ENCODE measurements at places on chromosomes 1 and 21.

- no peak for DNase-seq
Measured at GRCh38 chr1:183926983-183927382, 110.5 kb downstream of the COLGALT2 start.

DNA sequence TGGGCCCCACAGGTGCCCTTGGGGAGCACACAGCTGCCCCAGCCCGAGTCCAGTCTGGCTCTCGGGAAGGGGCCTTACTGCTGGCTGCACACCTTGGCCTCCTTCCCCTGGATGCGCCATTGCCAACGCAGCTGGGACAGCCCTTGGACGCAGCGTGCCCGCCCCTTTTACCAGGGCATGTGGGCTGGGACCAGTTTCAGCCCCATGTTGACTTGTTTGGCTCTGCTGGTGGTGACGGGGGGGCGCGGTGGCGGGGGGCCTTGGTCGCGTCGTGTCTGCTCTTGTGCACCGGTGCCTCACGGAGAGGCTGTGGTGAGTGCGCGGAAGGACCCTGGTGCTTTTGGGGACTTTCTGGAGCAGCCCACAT, 19.6 kb downstream of the SKI start:
- no peak for DNase-seq

- DNase-seq: no peak
Measured at GRCh38 chr1:11229203-11229602, 33.1 kb downstream of the MTOR start.

GRCh38 chr1:42946120-42946898, 12.4 kb downstream of the SLC2A1 start:
- no peak for DNase-seq

- peak; percentile 13 for DNase-seq
Measured at GRCh38 chr1:206117151-206117948, at the start of gene AVPR1B. TSS of gene AVPR1B (minus strand) at chr1:206117388. CDS start at chr1:206116890, 498 bp downstream.

- no peak for DNase-seq
Measured at GRCh38 chr1:48841966-48842365, 65.3 kb upstream of the BEND5 start.

GRCh38 chr1:207309745-207310273, 11.7 kb upstream of the CD55 start:
- DNase-seq: no peak

GRCh38 chr1:60949154-60949825, 133.1 kb upstream of the NFIA start:
- DNase-seq: no peak

- no peak for DNase-seq
Measured at GRCh38 chr1:111602302-111602701, 17.3 kb upstream of the RAP1A start.

DNA sequence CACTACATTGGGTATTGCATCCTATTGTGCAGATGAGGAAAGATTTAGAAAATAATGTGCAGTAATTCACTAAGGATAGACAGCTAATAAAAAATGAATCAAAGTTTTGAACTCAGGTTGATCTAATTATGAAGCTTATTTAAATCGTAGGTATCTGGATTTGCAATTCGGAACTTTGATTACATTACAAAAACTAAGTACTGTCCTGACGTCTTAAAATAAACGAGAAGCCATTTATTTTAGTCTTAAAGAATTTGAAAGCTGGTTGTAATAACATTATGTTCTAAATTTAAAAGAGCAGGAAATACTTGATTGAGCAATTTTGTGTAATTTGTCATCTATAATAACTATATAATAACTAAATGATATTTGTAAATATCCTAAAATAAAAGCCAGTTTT, 235.9 kb downstream of the TPR start:
- DNase-seq: no peak

- no peak for DNase-seq
Measured at GRCh38 chr1:54866801-54867716, 19.9 kb downstream of the DHCR24 start.

GRCh38 chr1:26096471-26096870, 15.2 kb upstream of the PDIK1L start:
- DNase-seq: no peak

DNA sequence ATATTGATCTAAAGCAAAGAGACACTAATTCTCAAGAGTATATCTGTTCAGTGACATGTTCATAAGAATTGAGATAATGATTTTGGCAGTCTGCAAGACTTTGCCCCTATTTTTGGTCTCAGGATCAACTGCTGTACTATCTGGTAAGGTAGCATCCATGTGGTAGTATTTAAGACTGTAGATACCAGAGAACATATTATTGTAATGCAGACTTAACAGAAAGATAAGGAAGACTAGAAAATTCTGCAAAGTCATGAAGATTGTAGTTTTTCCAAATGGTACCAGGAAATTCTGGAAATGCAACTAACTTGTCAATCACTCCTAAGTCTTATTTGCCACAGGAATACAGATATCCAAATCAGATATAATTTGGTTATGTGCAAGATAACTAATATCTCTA, 35.1 kb downstream of the RNF2 start:
- no peak for DNase-seq

- DNase-seq: no peak
Measured at GRCh38 chr1:175197531-175197930, 5.0 kb upstream of the KIAA0040 start.

DNA sequence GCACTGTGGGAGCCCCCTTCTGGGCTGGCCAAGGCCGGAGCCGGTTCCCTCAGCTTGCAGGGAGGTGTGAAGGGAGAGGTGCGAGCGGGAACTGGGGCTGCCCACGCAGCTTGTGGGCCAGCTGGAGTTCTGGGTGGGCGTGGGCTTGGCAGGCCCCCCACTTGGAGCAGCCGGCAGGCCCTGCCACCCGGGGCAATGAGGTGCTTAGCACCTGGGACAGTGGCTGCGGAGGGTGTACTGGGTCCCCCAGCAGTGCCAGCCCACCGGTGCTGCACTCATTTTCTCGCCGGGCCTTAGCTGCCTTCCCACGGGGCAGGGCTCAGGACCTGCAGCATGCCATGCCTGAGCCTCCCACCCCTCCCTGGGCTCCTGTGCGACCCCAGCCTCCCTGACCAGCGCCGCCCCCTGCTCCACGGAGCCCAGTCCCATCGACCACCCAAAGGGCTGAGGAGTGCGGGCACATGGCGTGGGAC, 11.6 kb downstream of the SCYL3 start:
- DNase-seq: no peak

DNA sequence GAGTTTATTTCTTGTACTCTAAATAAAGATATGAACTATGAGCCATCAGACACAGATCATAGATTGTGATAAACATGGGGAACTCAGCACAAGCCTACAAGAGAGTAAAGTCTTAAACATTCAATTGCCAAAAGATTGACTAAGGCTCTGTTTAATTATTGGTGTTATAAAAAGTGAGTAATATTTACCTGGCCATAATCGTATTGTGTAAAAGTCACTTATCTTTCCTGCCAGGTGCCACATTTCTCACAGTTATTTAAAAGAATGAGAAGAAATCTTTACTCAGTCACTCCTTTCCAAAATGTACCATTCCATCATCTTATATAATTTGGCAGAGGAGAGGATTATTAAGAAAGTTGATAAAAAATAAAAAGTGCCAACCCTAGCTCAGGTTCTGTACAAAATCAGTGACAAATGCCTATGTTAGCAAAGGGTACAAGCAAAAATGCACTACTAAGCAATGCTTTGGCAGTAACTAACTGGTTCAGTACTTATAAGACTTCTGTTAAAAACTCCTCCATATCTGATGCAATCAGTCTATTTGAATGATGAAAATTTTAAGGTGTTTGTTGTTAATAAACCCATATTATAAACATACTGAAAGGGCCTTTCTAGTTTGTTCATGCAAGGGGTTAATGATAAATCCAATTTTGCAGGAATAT, 5.8 kb upstream of the NR5A2 start:
- no peak for DNase-seq

- no peak for DNase-seq
Measured at GRCh38 chr1:71083271-71083670, 2.4 kb upstream of the ZRANB2 start.

- DNase-seq: no peak
Measured at GRCh38 chr1:18340158-18340764, 140.5 kb upstream of the KLHDC7A start.

- DNase-seq: no peak
Measured at GRCh38 chr1:166378805-166379204, 212.0 kb upstream of the FAM78B start.

GRCh38 chr1:38222891-38223290, 176.3 kb upstream of the POU3F1 start:
- no peak for DNase-seq

- no peak for DNase-seq
Measured at GRCh38 chr1:92502247-92502646, 15.5 kb upstream of the GFI1 start.

- no peak for DNase-seq
Measured at GRCh38 chr1:161008869-161009510, 12.0 kb downstream of the F11R start.

GRCh38 chr1:41653574-41653973, 169.1 kb upstream of the EDN2 start:
- no peak for DNase-seq

DNA sequence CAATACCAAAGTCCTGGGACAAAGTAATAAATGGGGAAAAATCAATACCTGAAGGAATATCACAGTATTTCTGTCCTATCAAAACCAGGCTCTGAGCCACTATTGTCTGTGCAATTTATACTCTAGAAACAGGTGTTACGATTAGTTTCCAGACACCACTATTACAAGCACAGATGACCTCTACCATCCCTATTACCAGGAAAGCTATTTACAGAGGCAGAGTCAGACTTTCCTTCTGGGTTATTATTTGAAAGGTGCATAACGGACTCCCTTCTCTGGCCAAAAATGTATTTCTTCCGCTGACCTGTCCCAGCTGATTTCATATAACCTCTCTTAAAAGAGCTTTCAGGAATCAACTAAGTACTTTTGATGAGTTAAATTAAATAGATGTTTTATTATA, 154.6 kb upstream of the LRRC7 start:
- DNase-seq: no peak

DNA sequence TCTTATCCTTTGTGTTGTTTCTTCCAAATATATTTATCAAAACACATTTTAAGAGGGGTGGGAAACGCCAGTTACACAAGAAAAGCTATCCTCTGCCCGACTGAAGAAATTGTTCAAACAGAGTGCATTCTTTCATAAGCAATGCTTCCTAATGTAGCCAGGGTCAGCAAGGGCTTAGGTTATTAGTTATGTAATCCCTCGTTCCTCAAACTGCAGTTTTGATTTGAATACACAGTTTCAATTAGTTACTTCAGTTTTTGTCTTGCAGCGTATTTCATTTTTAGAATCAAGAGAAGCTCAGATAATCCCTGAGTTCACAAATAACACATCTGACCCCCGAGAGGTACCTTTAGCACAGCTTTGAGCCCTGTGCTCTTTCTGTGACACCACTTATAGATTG, 141.7 kb upstream of the NRIP1 start:
- no peak for DNase-seq

GRCh38 chr1:206766251-206766856, 4.2 kb upstream of the IL19 start:
- DNase-seq: no peak

DNA sequence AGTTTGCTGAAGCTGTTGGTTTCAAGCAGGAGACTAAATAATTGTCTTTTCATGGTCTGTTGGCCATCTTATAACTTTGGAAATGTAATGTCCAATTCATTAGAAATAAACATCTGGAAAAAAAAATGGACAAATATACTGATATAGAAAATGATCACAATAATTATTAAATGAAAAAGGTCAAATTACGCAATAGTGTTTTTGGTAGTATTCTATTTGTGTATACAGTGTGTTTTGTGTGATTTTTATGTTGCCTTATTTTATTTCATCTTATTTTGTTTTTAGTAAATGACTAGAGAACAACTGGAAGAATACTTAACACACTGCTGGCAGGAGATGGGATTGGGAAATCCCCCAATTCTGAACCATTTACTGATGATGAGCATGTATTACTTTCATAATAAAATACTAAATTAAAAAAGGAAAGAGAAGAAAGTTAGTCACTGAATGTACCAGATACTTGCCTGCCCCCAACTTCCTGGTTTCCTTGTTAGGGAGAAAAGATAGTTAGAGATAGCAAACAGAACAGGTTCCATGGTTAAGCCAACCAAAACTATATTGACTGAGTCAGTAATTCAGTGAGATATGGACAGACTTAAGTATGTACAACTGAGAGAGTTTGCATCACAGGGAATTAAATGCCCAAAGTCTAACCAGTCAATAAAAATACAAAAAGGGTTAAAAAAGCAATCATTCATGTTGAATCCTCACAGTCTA, 24.0 kb upstream of the SAMD13 start:
- DNase-seq: no peak

- no peak for DNase-seq
Measured at GRCh38 chr1:31707711-31708110, 3.9 kb upstream of the COL16A1 start.

Measured in stimulated activated CD4-positive, alpha-beta T cell treated with anti-CD3 and anti-CD28 coated beads, Interleukin-2, amount 100 ng/mL, for 48 hours (primary cell).